ENCODE measurements at places on chromosomes 2 and 18.
A peak's percentile ranks its signal among the peaks of the same experiment; 100 is the strongest.

DNA sequence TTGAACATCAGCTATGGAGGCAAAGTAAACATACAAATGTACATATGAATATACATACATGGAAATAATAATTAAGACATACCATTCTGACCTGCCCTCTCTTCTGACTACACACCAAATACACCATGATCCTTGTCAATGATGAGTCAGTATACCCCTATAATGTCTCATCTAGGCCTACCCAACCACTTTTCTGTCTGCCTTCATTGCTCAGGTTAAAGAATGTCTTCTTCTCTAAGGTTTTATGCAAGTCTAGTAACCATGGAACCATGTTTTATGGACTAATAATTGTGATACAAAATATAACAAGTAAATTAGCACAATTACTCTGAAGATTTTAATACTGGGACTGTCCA lies 128.7 kb downstream of the NCKAP5 start:
- DNase-seq = no peak

- no peak for DNase-seq
Measured at GRCh38 chr2:27723372-27724144, 48.0 kb upstream of the MRPL33 start.

GRCh38 chr18:29711932-29712331 lies 1330.6 kb downstream of the DSC3 start:
- DNase-seq = no peak

DNA sequence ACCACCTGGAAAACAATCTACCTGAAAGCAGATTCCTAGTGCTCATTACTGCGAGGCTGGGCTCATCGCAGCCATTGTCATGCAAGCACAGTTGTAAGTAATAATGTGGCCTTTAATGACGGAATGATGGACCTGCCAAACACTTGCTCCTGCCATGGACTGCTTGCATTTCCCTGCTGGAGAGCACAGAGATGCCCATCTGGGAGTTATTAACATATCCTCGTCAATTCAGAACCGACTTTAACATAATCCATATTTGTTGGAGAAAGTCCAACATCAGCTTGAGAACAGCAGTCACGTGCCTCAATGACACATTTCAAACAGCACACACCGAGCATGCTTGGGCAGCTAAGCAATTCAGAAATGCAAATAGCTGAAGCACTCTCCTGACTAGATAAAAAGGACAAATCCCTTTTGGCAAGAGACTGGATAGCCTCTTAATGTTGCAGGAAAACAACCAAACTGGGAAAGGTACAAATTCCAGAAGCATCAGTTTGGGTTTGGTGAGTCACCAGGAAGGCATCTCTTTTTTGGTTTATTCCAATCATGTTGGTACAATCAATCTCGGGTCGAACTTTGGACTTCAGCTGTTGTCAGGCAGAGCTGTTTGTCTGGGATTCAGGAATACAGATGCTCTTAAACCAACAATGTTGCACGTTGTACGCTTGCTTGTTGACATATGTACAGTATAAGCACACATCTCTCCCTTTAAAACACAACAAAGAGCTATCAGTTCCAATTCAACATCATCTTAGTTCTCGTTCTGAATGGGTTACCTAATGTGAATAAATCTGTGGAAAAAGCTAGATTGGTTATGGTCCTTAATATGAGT lies 395.8 kb downstream of the LNPK start:
- DNase-seq = no peak

DNA sequence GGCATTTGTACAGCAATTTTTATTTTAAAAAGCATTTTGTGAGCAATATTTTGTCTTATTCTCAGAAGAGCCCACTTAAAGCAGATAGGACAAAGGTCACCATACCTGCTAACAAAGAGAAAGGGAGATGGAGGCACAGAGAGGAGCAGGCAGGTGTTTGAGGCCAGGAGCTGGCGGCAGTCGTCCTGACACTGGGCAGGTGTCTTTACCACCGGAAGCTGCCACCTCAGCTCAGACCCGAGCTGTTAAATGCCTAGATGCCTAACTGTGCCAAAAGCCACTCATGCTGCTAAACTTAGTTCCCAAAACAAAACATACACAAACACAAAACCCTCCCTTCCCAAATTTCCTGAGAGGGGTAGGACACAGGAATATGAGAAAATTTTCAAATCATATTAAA lies 120.9 kb downstream of the CNTNAP5 start:
- no peak for DNase-seq

GRCh38 chr2:95001051-95001562 lies 24.4 kb upstream of the MAL start:
- DNase-seq = no peak

DNA sequence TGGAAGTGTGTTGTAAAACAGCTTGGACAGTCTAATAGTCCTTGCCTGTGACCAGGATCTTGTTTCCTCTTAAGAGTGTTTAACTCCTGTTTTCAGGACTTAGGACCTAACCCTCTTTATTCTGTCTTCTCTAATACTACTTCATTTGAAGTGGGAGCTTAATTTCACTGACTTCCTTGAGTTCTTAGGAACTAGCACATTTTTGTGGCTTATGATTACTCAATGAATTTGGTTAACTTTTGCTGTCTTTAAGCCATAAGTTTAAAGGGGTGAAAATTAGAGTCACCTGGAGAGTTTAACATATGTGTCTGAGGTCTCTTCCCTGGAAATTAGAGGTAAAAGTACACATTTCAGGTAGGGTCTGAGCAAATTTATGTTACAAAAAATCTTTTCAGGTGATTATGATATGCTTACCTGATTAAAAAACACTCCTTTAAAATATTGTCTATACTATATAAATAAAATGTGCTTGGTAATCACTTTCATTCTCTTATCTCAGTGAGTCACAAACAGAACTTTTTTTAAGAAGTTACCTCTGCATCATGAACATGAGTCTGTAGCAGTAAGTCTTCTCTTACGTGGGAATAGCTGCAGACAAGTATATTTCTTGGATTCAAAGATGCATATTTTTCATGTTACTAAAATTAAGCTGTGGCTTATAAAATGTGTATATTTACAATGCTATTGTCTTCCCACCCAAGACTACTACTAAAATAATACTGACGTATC lies 52.7 kb downstream of the ATP9B start:
- DNase-seq = no peak

DNA sequence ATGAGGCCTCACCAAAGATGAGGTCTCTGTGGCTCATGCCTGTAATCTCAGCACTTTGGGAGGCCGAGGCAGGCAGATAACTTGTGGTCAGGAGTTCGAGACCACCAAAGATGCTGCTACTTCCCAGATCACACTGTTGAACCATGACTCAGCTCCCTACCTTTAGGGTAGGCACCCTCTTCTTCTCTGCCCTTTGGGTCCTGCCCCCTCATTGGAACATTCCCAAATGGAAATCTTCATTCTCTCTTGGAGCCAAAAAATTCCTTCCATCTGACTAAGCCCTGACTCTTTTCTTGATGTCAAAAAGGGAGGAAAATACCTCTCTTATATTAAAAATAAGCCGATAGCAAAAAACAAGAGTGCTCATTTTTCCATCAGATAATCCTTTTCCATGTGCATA lies 183.5 kb downstream of the PAX3 start:
- DNase-seq = no peak

DNA sequence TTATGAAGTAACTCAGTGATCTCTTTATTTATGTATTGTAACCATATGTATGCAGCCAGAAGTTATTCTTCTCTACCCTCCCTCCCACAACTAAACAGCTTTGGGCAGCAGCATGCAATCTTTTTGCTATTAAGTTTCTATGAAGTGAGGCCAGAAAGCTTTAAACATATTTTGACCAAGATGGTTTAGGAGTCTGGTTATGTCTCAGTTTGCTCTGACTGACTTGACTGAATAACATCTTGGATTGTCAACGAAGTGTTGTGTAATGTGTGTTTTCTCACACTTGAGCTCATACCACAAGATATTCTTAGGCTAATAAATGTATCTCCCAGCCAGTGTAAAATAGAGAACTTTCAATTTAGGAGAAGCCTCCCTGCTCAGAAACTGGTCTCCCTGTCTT lies 104.3 kb downstream of the TTC27 start:
- DNase-seq = no peak

- DNase-seq = peak; percentile 72
Measured at GRCh38 chr2:43218702-43219382, 7.6 kb downstream of the ZFP36L2 start.

GRCh38 chr18:49812286-49813068 lies 856 bp downstream of the ACAA2 start:
- no peak for DNase-seq

GRCh38 chr18:45860971-45861370 lies 35.5 kb downstream of the SIGLEC15 start:
- no peak for DNase-seq

GRCh38 chr2:177445200-177445599 lies 52.6 kb downstream of the AGPS start:
- DNase-seq = no peak

DNA sequence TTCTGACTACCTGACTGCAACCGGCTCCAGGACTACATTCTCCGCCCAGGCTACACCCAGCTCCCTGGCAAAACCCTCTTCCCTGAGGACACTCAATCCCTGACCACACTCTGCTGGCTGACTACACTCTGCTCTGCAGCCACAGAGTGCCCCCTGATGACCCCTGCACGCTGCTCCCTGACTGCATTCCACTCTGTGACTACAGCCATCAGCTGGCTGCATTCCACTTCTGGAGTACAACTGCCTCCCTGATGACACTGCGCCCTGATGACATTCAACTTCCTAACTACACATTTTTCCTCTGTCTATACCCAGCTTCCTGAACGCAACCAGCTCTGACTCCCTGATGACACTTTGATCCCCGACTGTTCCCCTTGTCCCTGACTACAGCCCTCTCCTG lies 71.3 kb upstream of the NRXN1 start:
- no peak for DNase-seq

GRCh38 chr2:41326851-41327250 lies 721.0 kb upstream of the PKDCC start:
- DNase-seq = no peak

DNA sequence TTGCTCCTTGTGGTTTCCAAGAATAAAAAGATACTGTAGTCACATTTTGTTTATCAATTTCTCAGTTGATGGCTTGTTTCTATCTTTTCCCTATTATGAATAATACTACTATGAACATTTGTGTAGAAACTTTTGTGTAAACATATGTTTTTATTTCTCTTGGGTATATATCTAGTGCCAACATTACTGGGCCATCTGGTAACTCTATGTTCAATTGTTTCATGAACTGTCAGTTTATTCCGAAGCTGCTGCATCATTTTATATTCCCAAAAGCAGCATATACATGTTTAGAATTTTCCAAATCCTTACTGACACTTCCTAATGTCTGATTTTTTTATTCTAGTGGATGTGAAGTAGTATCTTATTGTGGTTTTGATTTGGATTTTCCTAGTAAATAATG lies 737.6 kb upstream of the TMEFF2 start:
- no peak for DNase-seq

- DNase-seq = no peak
Measured at GRCh38 chr2:226526716-226527115, 272.9 kb downstream of the IRS1 start.

DNA sequence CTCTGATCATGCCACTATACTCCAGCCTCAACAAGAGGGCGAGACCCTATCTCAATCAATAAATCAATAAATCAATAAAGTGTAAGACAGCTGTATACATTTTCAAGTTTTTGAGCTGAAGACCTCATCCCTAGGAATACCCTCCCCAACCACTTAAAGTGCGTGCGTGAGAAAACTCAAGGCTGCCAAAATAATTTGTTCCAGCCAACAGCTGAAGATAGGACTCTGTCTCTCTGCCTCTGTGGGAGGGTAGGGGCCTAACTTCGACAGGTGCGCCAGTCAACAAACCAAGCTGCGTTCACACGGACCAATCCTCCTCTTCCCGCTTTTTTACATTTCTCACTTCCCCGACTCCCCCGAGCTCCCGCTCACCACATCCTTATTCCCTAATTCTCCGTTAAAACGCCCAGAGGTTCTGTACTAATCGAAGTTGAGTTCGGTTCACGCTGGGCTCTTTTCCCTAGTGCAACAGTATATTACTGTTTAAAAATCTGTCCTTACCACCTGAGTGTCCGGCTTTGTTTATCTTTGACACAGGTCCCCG lies 618 bp downstream of the POLR2D start:
- DNase-seq = no peak

- no peak for DNase-seq
Measured at GRCh38 chr2:40165509-40165844, 286.4 kb downstream of the SLC8A1 start.

DNA sequence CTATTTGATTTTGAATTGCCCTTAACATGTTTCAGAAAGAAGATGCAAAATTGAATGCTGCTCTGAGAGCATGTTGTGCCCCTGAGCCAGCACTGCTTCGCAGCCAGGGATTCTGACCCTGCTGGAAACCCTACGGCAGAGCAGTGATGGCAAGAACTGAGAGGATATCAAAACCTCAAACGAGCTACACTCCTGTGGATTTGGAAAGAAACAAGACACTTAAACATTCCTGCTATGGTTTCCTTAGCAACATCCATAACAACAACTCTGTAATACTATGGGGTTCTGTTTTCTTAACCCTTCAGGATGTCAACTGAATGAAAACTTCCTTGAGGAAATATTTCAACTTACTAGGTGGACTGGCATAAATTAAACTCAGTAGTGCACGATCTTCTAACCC lies 649.1 kb downstream of the NYAP2 start:
- no peak for DNase-seq

DNA sequence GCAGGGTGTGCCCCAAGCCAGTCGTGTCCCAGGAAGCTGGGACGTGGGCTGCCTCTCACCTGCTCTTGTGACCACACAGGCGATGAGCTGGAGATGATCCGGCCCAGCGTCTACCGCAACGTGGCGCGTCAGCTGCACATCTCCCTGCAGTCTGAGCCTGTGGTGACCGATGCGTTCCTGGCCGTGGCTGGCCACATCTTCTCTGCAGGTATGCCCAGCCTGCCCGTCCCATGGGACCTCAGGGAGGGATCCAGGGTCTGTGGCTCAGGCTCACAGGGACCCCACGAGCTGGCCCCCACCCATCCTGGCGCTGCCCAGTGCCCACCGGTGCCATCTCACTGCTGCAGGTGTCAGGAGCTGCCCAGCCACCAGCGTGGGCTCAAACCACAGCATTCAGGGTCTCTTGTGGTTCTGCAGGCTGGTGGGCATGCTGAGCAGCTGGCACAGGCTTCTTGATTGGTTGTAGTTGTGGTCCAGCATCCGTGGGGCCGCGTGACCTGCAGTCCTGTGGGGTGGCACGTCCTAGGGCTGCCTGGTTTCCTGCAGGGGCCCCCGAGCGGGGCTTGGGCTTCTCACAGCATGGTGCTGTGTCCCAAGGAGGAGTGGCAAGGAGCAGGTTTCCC lies 3.8 kb downstream of the BOK start:
- no peak for DNase-seq

- DNase-seq = no peak
Measured at GRCh38 chr2:37637190-37637860, 34.1 kb downstream of the CDC42EP3 start.

- no peak for DNase-seq
Measured at GRCh38 chr2:60306267-60306861, 247.1 kb downstream of the BCL11A start.

GRCh38 chr2:29073933-29074332 lies 390 bp downstream of the PCARE start:
- DNase-seq = no peak

- no peak for DNase-seq
Measured at GRCh38 chr2:124122340-124122739, 97.3 kb downstream of the CNTNAP5 start.

- DNase-seq = no peak
Measured at GRCh38 chr2:152432206-152432653, 97.3 kb downstream of the FMNL2 start.
